ENCODE measurements at places on chromosomes 3 and 15.

DNA sequence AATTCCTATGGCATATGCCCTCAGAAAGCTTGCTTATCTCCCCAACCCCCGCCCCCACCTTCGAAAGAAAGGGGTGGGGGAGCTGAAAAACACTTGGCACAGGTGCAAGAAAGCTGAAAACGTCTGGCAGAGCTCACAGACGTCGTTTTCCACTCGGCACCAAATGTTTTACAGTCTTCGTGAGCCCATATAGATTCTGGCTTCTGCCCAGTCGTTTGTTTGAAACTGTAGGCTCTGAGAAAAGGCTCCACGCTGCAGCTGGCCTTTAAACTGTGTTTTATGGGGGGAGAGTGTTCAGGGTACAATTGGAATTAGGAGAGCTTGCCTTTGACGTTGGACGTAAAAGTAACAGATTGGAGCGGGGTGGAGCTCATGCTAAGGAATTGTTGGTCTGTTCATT lies 130.3 kb downstream of the MDFIC2 start:
- ATAC-seq, result no peak

DNA sequence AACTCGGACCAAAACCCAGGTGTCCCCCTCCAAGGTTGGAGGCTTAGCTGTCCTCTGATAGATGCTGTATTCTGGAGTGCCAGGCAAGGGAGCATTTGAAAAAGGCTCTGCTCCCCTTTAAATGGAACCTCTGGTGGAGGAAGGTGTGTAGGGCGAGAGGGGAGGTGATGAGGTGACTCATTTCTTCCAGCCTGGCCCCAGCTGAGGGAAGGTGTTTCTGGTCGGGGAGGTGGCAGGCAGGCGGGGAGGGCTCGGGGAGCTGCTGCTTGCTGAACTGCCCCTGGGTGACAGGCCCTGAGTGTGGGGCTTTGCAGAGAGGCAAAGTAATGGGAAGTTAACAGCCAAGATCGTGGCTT lies 18.8 kb downstream of the PSTPIP1 start:
- peak; percentile 48 for ATAC-seq

DNA sequence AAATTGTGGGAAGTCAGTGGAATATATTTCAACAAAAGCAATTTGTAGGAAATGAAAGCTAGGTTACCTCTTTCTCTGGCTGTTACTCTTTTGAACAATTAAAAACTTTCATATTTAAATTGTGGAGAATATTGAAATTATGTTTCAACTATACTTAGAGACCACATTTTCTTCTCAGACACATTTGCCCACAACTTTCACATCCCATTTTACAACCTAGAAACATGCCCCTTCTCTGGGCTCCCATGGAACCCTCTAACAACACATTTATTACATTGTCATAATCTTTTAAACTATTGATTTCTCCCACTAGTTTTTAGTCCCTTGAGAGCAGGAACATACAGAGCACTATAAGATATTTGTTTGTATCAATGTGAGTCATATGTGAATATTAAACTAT lies 211.7 kb upstream of the TTC14 start:
- ATAC-seq, result no peak

- ATAC-seq, result peak; percentile 49
Measured at GRCh38 chr3:99108508-99108907, 207.0 kb upstream of the DCBLD2 start.

- ATAC-seq, result no peak
Measured at GRCh38 chr15:51114437-51115119, 19.9 kb upstream of the TNFAIP8L3 start.

DNA sequence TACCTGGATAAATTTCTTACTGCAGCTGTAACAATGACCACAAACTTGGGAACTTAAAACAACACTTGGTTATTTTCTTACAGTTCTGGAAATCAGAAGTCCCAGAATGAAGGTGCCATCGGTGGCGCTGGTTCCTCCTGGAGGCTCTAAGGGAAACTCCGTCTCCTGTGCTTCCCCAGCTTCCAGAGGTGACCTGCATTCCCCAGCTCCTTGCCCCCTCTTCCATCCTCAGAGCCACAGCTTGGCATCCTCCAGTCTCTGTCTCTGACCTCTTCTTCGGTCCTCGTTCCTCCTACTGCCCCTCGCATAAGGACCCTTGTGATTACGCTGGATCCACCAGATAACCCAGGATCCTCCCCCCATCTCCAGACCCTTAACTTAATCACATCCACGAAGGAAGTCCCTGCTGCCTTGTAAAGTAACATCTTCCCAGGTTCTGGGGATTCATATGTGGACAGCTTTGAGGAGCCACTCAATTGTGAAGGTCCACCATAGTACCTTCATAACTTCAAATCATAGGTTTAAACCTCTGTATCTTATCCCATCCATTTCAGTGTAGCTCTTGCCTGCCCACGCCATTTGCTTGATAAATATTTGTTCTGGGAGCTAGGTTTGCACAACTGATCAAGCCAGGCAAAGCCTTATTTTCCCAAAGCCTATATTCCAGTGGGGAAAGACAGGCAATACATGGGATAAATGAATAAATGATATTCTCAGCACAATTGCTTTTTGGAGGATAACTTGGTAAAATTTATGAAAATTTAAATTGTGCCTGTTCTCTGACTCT lies 34.8 kb downstream of the KLF15 start:
- ATAC-seq, result no peak

GRCh38 chr15:48225771-48226170 lies 19.7 kb downstream of the SLC12A1 start:
- ATAC-seq, result no peak

GRCh38 chr15:36594556-36595090 lies 15.2 kb downstream of the CDIN1 start:
- no peak for ATAC-seq

GRCh38 chr15:29849716-29850115 lies 27.4 kb upstream of the TJP1 start:
- peak; percentile 98 for ATAC-seq

GRCh38 chr15:85497172-85497569 lies 116.8 kb downstream of the AKAP13 start:
- no peak for ATAC-seq
